ENCODE measurements at places on chromosomes 11 and 22.

- no peak for DNase-seq
Observed at GRCh38 chr22:48645766-48646165, 1181.9 kb downstream of the BRD1 start.

DNA sequence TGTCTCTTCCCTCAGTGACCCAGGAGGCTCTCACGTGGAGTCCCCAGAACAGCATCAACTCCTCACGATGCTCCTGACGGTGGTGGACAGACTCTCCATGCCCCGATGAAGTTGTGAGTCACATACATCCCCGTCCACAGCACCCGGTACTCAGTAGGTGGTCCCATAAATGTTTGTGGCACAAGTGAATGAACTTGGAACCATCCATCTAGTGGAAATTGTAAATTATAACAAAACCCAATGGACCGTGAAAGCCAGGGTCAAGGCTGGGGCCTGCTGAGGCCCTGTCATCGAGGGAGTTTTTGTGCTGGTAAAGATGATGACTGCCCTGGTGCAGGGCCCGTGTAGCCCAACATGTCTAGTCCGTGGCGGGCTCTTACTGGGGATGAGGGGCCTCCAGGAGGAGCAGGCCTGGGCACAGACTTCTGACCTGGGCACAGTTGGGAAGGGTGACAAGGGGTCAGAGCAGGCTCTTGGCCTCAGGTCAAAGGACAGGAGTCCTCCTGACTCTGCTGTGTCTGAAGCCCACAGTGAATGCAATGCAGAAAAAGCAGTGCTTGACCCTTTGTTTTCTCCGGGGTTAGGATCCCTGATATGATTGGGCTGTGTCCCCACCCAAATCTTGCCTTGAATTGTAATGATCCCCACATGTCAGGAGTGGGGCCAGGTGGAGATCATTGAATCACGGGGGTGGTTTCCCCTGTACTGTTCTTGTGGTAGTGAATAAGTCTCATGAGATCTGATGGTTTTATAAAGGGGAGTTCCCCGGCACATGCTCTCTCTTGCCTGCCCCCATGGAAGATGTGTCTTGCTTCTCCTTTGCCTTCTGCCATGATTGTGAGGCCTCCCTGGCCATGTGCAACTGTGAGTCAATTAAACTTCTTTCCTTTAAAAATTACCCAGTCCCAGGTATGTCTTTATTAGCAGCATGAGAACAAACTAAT is 20.0 kb upstream of the SMIM38 start:
- no peak for DNase-seq

GRCh38 chr11:132648851-132649250 is 883.5 kb downstream of the OPCML start:
- DNase-seq, result no peak

- DNase-seq, result no peak
Observed at GRCh38 chr11:121671283-121672168, 218.8 kb upstream of the SORL1-AS1 start.

DNA sequence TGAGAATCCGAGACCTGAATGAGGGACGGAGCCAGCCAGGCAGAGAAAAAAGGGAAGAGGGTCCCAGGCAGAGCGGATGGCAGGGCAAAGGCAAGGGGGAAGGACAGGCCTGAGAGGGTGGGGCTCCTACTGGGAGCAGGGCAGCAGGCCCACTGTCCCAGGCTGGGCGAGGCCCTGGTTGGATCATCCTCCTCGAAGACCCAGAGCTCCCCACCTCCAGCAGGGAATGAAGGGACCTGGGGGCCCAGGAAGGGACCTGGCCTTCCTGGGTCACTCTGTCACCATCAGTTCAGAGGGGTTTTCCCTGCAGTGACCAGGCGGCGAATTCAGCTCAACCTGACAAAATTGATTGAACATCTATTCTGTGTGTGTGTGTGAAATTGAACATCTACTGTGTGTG is 4.0 kb downstream of the CD5 start:
- no peak for DNase-seq

- DNase-seq, result no peak
Observed at GRCh38 chr22:45149671-45150070, 14.1 kb upstream of the NUP50 start.

GRCh38 chr11:63508009-63508408 is 2.1 kb downstream of the LGALS12 start:
- DNase-seq, result no peak

DNA sequence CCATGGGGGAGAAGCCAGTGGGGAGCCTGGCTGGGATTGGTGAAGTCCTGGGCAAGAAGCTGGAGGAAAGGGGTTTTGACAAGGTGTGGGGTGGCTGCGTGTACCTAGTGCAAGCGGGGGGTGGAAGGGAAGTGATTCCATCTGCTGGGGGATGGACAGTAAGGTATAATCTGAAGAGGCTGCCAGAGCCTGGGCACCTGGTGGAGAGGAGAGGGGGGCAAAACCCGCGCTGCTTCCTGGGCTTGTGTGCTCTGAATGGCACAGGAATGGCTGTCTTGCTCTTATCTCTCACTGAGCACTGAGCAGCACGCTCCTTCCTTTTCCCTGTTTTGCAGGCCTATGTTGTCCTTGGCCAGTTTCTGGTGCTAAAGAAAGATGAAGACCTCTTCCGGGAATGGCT is 988 bp downstream of the BANF1 start:
- no peak for DNase-seq

DNA sequence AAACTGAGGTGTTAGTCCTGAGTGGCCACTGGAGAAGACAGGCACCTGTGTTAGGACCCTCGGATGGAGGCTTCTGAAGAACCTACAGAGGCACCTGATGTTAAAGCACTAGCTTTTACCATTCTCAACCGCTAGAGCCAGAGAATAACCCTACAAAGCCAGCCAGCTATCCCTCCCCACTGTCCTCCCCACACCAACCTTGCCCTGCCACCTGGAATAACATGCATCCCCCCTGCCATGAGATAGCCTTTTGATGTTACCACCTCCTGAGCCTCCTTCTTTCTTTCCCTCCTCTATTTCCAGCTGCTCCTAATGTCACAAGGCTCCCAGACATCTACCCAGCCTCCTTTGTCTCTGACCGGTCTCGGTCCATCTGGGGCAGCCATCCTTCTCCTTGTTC is 28.1 kb downstream of the COMMD9 start:
- DNase-seq, result no peak

GRCh38 chr11:34358258-34358727 is 483 bp upstream of the ABTB2 start:
- DNase-seq, result no peak

DNA sequence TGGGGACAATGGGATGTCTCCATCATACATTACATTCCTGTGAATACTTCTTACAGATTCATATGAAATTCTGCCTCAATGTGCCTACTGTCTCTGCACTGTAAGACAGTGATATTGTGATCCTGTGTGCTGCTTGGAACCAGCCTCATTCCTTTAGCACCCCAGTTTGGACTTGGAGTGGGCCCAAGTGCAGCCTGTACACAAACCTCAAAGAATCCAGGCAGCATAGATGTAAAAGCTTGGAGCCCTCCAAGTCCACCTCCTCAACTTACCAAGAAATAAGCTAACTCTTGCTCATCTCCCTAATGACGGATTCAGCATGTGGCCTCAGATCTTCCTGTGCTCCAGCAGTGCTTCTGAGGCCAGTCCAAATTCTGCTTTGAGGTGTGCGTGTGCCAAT is 24.4 kb downstream of the GRAP2 start:
- no peak for DNase-seq

- DNase-seq, result no peak
Observed at GRCh38 chr11:76673176-76674142, 2.9 kb upstream of the LRRC32 start.

- no peak for DNase-seq
Observed at GRCh38 chr11:117505285-117505970, 177.8 kb downstream of the CEP164 start.

- no peak for DNase-seq
Observed at GRCh38 chr11:70951139-70951804, 301.1 kb downstream of the SHANK2 start.

- DNase-seq, result no peak
Observed at GRCh38 chr11:61515686-61516085, 7.1 kb downstream of the LRRC10B start.

Data from glomerular endothelial cell (primary cell).